Thymus (tissue), 14 donors: ENCODE measurements at places on chromosomes 1 and 21. TPM values are rescaled to one million over a fixed set of nuclear protein-coding genes. Genes with fewer than 3 reads are reported as not detected.

SYCP1 gene
- 0.05 TPM for total RNA-seq

DNA sequence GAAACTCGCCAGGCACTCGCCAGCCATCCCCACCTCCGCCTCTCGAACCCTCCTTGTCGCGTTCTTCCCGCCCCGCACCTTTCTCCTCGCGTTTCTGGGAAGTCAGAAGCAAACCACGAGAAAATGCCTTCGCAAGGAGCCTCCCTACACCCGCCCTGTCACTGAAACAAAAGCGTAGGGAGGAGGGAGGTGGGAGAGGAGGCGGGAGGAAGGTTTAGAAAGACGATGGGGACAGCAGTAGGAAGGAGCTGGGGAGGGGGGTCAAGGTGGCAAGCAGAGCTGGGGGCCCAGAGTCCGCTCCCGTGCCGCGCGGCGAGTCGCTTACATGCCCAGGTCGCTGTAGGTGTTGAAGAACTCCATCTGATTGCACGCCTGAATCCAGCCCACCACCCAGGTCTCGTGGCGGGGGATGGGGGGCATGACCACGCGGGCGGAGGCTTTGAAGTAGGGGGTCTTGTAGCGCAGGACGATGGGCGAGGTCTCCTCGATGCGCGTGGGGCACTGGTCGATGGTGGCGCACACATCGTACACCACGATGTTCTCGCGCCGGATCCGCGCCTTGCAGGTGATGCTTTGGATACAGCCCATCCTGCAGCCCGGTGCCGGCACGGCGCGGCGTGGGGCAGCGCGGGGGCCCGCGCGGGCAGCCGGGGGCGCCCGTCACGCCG, 1.0 kb downstream of the FAM78B start:
- H3K4me1 ChIP-seq = peaks cover 8% of the 10 kb centered on the region
- H3K27ac ChIP-seq = no peak overlapping the region
- H3K4me3 ChIP-seq = peak overlapping the region; percentile 58
- no peak for DNase-seq
- no peaks in the 10 kb centered on the region for H3K36me3 ChIP-seq
- H3K27me3 ChIP-seq = peaks cover 63% of the 10 kb centered on the region

AMPD1 gene
- total RNA-seq = 0.05 TPM

GRCh38 chr1:118306851-118307250, 121.8 kb upstream of the SPAG17 start:
- no peaks in the 10 kb centered on the region for H3K27me3 ChIP-seq
- no peak for DNase-seq
- H3K4me1 ChIP-seq = no peaks in the 10 kb centered on the region
- H3K4me3 ChIP-seq = no peak overlapping the region
- no peaks in the 10 kb centered on the region for H3K36me3 ChIP-seq
- no peak overlapping the region for H3K27ac ChIP-seq

- DNase-seq = no peak
- no peaks in the 10 kb centered on the region for H3K27me3 ChIP-seq
- no peaks in the 10 kb centered on the region for H3K36me3 ChIP-seq
- H3K4me1 ChIP-seq = no peaks in the 10 kb centered on the region
These were observed 12.9 kb upstream of the LELP1 start for GRCh38 chr1:153190373-153190772.

GRCh38 chr1:54255026-54255702, 55.2 kb downstream of the MRPL37 start:
- no peak overlapping the region for H3K4me3 ChIP-seq
- no peaks in the 10 kb centered on the region for H3K4me1 ChIP-seq
- no peak for DNase-seq
- H3K36me3 ChIP-seq = peaks cover 66% of the 10 kb centered on the region
- no peaks in the 10 kb centered on the region for H3K27me3 ChIP-seq
- no peak overlapping the region for H3K27ac ChIP-seq

DNA sequence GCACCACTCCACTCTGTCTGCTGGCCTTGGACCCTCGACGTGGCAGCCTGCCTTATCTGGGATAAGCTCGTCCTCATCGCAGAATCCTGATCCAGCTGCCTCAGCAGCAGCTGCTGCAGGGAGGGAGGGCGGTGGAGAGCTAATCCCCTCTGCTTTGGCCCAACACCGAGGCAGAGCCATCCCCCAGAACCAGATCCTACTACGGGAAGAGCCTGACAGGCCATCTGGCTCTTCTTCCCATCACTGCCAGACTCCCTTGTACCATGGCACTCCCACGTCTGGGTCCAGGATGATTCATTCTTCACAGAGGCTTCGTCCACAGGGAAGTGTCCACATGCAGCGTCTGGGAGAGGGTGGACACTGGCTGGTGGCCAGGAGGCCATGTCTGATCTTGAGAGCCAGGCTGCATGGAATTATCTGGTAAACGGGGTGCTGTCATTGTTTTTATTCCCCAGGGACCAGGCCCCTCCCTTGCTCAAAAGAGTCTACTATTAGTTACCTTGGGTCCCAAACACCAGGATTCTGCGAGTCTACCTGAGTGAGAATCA, 14.6 kb upstream of the PKP1 start:
- H3K27me3 ChIP-seq = peaks cover 25% of the 10 kb centered on the region
- no peak for DNase-seq
- no peaks in the 10 kb centered on the region for H3K36me3 ChIP-seq
- H3K27ac ChIP-seq = no peak overlapping the region
- no peak overlapping the region for H3K4me3 ChIP-seq

DNA sequence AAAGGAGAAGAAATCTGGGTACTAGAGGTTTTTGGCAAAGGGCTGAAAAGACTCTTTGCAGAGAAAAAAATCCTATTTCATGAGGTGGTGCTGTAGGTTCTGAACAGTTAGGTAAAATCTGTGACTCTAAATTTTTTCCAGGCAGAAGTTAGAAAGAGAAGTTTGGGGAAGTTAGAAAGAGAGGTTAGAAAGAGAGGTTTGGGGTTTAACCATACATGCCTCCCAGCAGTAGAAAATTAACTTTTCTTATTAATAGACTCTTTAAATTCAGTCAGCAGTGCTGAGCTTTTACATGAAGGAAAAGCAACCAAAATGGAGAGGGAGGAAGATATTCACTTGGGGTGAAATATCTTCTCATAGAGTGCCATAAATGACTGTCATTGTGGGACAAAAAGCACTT, 12.2 kb downstream of the AMY1C start:
- H3K36me3 ChIP-seq = no peaks in the 10 kb centered on the region
- H3K4me1 ChIP-seq = no peaks in the 10 kb centered on the region
- H3K4me3 ChIP-seq = no peak overlapping the region
- no peak overlapping the region for H3K27ac ChIP-seq
- H3K27me3 ChIP-seq = no peaks in the 10 kb centered on the region

- H3K36me3 ChIP-seq = peaks cover 8% of the 10 kb centered on the region
- no peak for DNase-seq
- peaks cover 6% of the 10 kb centered on the region for H3K4me1 ChIP-seq
- no peak overlapping the region for H3K4me3 ChIP-seq
- no peak overlapping the region for H3K27ac ChIP-seq
These were observed 11.1 kb downstream of the FAAH start for GRCh38 chr1:46405197-46405555.

MSH4 gene
- total RNA-seq = 0.19 TPM
